ENCODE measurements at places on chromosomes 7 and 10.

DNA sequence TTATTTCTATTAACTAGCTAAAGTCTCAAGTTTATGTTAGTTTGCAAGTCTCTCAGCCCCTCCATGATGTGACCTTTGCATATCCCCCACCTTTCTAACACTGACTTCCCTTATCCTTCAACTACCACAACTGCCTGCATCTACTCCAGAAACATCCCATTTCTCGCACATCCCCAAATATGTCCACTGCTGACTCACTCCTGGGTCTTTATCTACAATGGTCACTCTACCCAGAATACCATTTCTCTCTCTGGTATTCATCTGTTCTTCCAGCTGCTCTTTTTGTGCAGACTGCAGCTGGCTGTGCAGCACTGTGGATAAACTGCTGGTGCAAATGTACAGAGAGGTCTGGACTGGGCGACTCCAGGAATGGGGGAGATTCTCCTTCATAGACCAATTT lies 32.7 kb upstream of the PRSS1 start:
- DNase-seq = no peak

DNA sequence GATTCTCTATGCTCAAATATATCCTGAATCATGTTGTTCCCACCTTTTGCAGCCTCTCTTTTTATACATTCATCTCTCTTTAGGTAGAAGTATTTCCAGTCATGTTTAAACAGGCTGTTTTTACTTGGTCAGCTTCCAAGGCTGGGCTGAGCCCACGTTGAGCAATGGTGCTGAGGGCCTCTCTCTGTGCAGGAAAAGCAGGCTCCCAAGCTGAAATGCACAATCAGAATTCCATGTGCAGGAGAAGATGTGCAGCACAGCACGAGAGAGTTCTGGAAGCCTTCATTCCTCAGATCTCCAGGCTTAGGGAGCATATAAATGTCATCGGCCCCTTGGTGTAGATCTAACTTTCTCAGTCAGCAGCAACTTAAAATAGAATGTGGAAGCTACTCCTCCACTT lies 588.5 kb downstream of the TNS3 start:
- DNase-seq = no peak

- DNase-seq = no peak
Observed at GRCh38 chr7:150524018-150524417, 9.3 kb downstream of the GIMAP7 start.

DNA sequence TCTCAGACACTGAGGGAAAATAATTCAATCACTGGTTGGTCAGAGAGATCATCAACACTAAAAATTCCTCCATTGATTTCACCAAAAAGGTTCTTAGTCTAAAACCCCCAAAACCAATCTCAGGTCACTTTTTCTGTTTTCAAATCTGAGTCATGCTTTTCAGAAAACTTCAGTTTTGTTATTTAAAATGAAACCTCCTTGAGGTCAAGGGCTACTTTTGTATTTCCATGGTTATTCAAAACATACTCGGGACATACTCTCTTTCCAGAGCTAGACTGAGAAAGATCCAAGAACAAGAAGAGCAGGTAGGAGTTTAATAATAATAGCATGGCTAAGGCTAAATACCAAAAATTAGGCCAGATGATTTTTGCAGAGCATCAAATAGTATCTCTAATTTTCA lies 152.8 kb downstream of the SDHAF3 start:
- DNase-seq = no peak

DNA sequence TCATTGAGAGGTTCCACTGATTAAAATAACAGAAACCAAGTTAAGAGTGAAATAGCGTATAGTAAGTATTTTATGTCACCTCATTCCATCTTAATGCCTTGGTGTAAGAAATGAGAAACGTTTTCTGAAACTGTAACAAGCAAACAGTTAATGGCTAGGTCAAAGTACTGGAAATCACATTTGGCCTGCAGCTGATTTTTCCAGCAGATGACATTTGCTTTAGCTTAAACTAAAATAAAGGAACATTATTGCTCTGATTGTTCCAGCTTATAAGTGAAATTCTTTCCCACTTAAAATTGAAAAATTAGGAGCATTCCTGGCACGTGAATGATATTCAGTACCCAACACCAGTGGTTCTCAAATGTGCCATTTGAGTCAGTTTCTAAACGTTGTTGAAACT lies 213.6 kb upstream of the DPP6 start:
- no peak for DNase-seq

DNA sequence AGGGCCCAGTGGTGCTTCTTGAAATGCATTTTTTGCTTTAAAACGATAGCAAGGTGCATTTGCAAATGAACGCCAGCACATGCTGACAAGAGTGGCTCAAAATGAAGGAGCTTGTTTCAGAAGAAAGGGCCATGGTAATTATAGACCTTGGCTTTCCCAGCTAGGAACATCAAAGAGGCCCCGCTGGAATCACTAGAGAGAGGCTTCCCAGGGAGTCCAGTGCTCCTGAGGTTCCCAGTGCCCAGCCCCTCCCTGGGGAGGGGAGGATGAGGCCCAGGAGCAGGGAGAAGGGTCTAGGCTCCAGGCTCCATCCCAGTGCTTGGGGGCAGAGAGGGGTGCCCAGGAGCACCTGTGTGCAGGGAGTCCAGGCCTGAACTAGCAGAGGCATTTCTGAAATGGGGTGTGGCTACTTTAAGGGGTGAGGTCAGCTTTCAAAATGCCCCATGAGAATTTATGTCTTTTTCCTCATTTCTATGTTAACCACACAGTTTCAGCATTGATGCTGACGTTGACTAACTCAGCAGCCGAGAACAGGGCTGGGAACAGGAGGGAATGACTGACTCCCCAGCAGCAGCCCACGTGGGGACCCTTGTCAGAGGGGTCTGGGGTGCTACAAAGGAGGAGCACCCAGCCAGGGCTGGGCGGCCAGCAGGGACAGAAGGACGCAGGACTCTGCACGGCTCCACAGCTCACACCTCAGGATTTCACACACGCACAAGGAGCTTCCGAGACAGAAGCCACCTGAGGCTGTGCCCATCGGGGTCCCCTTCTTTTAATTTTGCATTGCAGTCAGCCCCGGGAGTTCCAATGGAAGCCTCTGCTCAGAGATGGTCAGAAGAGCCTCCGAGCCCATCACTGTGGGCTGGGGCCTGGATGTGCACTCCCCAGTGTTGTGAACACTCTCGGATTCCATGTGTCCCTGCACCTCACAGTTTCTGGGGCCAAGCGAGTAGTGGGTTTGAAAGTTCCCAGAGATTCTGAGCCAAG lies 570.2 kb downstream of the PTPRN2 start:
- DNase-seq = no peak

DNA sequence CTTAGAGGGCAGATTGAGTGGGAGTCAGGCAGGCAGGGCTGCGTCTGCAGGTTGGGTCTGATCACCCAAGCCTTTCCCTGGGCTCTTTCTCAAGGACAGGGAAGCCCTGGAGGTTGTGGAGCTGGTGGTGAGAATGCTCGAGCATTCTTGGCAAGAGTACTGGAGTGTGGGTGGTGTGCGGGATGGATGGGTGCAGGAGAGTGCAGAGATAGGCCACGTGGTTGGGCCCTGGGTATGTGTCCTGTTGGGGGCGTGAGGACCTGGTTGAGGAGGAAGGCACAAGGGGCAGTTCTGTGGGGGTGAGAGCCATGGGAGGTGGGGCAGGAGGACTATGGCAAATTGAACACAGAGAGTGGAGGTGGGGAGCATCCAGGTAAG lies 135.9 kb downstream of the PTPN20 start:
- no peak for DNase-seq

DNA sequence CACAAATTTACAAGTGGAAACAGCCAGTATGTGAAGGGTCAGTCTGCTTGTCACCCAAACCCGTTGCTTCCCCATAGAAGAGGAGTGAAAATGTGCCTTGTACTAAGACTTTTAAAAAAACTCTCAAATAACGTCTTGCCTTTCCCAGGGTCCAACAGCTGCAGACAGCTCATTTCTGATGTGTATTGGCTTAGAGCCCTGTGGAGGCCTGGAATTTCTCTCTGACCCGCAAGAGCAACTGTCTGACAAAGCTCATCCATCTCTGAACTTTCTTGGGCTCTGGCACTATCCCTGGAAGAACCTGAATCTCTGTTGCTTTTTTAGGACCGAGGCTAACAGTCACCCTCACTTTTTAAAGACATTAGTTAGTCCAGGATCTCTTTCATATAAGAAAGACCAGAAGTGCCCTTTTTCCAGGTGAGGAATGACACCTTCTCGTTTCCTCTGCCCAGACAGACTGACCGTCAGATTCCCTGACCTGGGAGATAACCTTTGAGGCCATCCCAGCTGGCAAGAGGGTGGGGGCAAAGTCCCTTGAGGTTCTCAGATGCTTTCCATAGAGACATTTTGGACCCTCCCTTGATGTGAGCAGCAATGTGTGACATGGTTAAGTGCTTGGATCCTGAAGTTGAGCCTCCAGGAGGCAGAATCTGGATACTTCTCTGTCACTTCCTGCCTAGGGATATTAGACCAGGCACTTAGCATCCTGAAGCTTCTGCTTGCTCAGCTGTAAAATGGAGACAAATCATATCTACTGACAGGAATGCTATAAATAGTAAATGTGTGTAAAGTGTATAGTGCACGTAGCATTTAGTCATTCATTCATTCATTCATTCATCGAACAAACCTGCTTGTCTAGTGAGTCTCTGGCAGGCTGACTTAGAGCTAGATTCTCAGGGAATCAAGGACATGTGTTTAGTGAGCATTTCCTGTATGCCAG lies 4.5 kb upstream of the NODAL start:
- DNase-seq = no peak

- DNase-seq = no peak
Observed at GRCh38 chr10:51770709-51771108, 71.3 kb upstream of the CSTF2T start.
